GM18507 (cell line): ENCODE measurements at places on chromosomes 1 and 21.

- no peak for DNase-seq
These were observed 25.1 kb downstream of the IARS2 start for GRCh38 chr1:220119043-220119512.

DNA sequence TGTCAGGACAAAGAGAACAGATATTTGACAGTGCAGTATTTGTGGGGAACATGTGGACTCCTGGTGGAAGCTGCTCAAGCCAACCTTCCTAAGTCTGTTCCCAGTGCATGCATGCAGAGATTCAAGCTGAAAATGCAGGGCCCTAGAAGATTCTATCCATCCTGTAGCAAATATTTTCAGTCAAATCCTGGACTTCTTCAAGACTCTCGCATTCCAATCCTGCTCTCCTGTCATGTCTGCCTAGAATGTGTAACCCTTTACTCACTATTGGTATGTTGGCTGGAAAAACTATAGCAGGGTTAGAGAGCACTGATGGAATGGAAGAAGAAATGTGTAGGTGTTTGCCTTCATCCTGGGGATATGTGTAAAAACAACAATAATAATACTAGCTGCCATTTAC is 385.6 kb upstream of the PKN2 start:
- no peak for DNase-seq

- no peak for DNase-seq
These were observed 303.5 kb upstream of the NR5A2 start for GRCh38 chr1:199724049-199724448.

- DNase-seq, result no peak
These were observed 128.6 kb downstream of the PLA2G4A start for GRCh38 chr1:186957314-186957713.

- no peak for DNase-seq
These were observed 2099.8 kb downstream of the MRPL39 start for GRCh38 chr21:23507501-23507900.

GRCh38 chr21:36839123-36839522 is 127.3 kb downstream of the HLCS start:
- no peak for DNase-seq

GRCh38 chr1:195754303-195754702 is 853.9 kb downstream of the KCNT2 start:
- DNase-seq, result no peak

DNA sequence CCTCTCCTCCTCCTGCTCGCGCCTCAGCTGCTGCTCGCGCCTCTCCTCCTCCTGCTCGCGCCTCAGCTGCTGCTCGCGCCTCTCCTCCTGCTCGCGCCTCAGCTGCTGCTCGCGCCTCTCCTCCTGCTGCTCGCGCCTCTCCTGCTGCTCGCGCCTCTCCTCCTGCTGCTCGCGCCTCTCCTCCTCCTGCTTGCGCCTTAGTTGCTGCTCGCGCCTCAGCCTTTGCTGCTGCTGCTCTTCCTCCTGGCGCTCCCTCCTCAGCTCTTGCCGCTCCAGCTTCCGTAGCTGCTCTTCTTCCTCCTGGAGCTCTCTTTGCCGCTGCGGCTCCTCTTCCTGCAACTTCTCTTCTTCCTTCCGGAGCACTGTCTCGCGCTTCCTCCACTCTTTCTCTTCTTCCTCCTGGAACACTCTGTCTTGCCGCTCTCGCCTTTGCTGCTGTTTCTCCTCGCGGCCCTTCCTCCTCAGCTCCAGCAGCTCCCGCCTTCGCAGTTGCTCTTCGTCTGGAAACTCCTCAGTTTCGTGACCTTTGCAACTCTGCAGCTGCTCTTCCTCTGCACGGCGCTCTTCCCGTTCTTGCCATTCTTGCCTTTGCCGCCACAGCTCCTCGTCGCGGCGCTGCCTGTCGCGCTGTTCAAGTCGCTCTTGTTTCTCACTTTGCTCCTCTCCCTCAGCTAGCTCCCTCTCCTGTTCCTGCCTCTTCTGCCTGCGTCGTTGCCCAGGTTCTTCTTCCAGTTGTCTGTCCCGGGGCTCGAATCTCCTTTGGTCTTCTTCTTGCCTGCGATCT is 3.0 kb downstream of the TCHH start:
- no peak for DNase-seq

GRCh38 chr1:70688580-70688979 is 277.5 kb downstream of the CTH start:
- DNase-seq, result no peak

DNA sequence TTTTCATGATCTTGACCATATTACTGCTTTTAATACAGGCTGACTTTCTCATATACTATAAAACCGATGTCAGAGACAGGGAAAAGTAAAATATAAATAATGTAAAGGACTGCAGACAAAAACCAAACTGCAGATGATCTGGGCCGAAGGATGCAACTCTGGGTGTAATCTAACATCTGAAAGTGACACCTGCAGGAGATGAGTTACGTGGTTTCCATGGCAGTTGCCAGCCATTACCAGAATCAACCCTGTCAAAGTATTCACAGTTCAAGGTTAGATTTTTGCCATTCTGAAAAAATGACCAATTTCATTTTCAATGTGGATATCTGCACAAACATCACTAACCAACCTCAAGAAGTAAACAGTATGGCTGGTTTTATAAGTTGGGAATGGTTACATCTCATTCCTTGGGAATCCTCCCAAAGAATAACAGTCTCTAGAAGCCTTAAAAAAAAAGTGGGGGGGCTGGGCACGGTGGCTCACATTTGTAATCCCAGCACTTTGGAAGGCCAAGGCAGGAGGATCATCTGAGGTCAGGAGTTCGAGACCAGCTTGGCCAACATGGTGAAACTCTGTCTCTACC is 27.7 kb downstream of the DNAJC11 start:
- DNase-seq, result no peak

DNA sequence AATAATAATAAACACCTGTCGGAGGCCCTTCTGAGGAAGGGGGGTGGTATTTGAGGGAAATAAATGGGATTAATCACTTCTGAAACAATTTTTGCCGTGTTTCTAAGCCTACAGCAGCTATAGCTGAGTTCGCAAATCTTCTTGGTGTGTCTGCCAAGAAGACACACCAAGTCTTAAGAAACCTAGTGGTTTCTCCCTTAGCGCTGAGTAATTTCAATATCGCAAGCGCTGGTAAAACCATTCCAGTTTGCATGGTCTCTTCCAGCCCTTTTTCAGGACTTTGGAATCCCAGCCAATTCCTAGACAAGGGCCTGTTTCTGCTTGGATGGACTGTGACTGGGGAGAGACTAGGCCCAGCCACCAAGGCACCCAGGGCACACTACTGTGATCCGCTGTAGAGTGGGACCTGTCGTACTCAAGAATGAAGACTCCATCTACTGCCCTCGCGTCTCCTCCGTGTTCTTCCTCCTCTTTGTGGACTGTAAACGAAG is 7.5 kb upstream of the LHX8 start:
- DNase-seq, result no peak

DNA sequence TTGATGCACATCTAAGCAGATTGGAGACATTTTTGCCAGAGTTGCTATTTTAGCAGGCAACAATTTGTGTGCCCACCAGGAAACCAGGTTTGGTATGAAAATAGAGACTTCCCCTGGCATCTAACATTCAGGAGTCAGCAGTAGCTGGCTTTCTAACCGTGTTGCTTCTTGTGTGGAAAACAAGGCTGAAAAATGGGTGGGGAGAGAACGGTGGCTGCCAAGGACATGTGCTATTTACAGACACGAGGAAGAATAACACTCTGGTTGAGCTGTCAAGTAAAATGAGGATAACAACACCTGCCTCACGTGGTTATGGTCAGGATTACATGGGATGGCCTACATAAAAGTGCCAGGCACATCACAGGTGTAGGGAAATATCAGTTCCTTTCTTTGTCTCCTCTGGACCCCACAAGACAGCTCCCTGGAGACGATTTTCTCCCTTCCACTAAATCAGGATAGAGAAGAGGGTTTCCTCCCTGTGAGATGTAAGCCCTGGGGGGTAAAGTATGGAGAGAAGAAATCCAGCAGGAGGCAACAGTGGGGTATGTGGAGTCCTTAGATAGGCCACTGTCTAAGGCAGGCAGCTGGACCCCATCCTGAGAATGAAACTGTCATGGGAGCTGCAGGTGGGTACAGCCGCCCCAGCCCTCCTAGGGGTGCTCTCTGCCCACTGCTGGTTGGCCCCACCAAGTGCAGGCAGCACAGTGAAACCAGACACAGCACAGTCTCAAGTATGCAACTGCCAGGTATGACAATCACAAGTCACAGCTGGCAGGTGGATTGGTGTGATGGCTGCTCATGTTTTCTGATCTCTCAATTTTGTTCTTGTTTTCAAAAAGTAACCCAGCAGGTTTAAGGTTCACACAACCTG is 80.3 kb downstream of the TENT5C start:
- no peak for DNase-seq

DNA sequence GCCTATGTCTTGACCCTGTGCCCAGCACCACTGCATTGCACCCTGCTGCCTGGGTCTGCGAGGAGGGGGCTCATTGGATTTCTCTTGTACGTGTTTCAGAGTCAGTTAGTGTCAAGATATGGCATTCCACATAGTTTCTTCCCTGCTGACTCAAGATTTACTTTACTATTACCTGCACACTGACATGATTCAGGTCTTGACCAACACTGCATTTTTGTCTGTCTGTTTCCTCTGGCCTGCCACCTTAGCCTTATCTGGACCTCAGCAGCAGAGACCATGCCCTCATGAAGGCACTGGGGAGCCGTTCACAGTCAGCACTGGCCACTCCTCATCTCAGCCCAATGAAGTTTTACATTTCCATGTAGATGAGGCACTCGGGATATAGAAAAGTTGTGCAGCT is 155.4 kb downstream of the DHRS3 start:
- no peak for DNase-seq

- no peak for DNase-seq
These were observed 108.2 kb upstream of the OLIG2 start for GRCh38 chr21:32917362-32918135.

DNA sequence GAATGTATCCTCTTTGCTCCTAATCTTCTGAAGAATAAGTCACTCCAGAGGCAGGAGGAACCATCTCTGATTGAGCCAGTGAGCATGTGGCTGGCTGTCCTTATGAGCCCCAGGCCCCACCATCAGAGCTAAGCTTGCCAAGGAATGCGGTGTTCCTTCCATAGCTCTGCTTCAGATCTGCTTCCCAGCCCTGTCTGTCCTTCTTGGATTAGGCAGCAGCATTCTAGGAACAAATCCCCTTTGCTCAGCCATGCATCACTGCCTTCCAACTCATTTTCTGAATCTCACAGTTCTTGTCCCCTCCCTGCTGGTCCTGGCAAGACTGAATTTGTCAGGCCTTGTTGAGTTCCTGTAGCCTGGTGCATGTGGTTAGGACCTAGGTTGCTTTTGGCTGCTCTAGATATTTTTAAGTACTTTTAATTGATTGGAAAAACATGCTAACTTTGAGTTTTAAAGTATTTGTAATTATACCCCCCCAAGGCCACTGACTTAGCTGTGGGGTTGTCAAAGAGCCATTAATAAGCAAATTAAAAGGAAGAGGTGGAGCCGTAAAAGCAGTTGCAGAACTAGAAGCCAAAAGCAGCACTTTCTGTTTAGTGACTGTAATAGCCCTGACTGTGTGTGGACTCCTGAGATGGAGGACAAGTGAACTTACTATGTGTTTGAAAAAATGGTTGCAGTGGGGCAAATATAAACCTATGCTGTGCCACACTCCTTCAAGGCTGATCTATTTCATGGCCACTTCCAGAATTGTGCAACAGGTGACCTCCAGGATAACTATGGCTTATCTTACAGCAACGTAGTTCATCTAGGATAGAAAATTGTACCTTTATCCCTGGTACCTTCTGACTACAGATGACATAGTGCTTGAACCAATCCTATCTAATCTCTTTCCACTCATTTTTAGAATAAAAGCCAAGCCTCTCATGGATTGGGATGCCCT is 61.3 kb upstream of the BACH1 start:
- no peak for DNase-seq

DNA sequence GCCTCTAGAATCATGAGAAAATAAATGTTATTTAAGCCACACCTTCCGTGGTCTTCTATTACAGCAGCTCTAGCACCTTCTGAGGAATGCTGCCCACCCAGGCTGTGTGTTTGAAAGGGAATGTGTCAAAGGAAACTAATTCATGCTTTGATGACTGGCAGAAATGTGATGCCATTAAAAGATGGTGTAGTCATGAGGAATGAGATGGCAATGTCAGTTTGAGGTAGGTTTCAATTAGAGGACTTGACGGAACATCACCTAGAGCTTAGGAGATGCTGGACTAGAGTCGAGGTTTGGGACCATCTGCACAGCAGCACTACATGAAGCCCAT is 10.6 kb downstream of the PDZK1 start:
- DNase-seq, result no peak

DNA sequence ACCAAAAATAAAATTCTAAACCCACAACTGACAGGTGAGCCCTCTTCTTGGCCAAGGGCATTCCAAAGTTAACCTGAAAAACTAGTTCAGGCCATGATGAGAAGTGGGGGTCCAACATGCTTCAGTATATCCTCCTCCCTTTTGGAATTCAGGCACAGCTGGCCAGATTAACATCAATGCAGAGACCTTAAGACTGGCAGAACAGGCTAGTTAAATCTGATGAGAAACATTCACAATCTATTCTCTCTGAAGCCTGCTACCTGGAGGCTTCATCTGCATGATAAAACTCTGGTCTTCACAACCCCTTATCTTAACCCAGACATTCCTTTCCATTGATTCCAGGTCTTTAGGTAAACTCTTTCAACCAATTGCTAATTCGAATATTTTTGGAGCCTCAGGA is 26.7 kb upstream of the ZBTB8B start:
- DNase-seq, result no peak

- no peak for DNase-seq
These were observed 71.5 kb upstream of the DISP3 start for GRCh38 chr1:11407301-11407994.

DNA sequence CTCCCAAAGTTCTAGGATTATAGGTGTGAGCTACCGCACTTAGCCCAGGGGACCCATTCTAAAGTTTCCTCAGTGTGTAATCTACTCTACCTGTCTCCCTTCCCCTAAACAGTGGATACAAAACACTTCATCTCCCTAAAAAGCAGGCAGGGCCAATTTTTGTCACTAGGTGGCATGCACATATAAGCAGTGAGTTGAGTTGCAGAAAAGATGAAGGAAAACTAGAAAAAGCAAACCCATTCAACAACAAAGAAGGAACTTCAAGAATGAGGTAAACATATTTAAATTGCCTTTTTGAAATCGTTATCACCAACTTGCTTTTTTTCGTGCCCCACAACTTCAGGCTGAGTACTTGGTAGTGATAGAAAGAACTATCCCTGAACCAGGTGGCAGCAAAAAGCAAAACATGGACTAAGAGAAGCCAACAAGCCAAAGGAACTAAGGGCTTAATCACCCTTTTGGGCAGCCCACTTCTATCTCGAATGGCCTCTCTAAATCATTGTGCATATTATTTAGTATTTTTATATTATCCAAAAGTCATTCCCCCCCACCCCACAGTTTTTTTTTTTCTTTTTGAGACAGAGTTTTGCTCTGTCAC is 19.7 kb upstream of the ALDH9A1 start:
- peak; percentile 14 for DNase-seq

- no peak for DNase-seq
These were observed 93.6 kb downstream of the SNRPE start for GRCh38 chr1:203954788-203955552.
